T-helper 17 cell (primary cell): ENCODE measurements at places on chromosomes 3 and 15.

- no peak for DNase-seq
Observed at GRCh38 chr3:128424508-128425069, 42.1 kb downstream of the DNAJB8 start.

- no peak for DNase-seq
Observed at GRCh38 chr15:90099072-90099867, 3.0 kb downstream of the IDH2 start.

GRCh38 chr3:49826016-49826415, 12.3 kb upstream of the UBA7 start:
- no peak for DNase-seq

DNA sequence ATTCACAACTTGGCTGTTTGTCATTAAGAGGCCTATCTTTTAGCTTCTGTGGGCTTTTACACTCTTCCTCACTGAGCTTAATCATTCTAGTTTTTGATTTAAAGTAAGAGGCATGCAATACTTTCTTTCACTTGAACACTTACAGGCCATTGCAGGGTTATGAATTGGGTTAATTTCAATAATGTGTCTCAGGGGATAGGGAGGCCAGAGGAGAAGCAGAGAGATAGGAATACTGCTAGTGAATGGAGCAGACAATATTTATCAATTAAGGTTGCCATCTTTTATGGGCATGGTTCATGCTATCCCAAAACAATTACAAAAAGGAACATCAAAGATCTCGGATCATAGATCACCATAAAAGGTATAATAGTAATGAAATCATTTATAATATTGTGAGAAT, 189.8 kb downstream of the EPHA3 start:
- DNase-seq, result no peak

GRCh38 chr3:195260280-195260905, 10.6 kb downstream of the XXYLT1 start:
- peak; percentile 17 for DNase-seq

DNA sequence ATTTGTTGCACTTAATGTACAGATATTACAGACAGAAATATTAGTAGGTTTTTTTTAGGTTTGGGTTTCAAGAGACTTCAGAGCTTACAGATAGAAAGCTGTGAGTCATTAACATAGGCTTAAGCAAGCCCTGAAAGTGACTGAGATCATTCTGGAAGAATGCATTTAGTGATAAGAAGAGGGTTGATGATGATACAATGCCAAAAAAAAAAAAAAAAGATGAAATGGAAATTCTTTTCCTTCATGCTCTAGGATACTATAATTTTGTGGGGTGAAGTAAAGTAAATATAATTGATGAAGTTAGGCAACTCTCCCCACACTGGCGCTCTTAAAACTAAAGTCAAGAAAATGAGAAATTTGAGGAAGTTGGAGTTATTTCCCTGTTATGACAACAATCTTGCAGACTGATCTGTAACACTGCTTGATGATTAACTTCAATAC, 169.4 kb upstream of the ZNF385D start:
- no peak for DNase-seq

DNA sequence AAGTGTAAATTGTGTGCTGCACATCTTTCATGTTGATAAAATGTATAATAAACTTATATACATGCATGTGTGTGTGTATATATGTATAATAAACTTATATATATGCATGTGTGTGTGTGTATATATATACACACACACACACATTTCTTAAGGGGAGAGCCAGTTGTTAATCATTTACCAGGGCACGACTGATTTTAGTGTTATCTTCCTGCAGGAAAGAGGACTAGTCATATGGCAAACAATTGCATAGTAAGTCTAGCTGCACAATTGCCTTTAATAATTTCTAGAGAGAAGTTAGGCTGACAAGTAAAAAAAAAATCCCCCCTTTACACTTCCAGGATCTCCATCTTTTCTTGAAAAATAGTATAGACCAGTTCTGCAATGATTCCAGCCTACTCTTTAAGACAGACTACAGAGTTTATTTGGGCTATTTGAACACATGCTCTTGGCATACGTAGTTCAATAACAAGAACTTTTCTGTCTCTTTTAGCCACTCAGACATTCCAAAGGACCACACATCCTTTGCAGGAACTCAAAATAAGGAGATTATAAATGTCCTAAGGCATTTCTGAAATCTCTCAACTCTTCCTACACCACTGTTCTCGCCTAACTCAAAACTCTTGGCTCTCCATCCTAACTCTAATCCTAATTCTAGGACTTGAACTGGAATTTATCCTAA, 163.6 kb upstream of the SETMAR start:
- no peak for DNase-seq

DNA sequence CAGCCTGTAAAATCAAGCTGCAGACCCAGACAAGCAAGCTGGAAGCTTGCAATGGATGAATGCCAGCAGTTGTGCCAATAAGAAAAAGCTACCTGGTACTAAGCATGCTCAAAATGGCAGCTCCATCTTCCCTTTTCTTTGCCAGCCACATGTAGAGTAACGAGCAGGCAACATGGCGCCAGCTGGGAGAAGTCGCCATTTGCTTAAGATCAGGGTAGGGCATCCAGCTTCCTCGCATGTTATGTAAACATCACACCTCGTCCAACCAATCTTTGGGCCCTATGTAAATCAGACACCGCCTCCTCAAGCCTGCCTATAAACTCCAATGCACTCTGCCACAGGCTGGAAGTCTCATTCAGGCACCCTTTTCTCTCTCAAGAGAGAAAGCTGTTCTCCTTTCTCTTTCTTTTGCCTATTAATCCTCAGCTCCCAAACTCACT, 973.9 kb downstream of the FHIT start:
- DNase-seq, result no peak

DNA sequence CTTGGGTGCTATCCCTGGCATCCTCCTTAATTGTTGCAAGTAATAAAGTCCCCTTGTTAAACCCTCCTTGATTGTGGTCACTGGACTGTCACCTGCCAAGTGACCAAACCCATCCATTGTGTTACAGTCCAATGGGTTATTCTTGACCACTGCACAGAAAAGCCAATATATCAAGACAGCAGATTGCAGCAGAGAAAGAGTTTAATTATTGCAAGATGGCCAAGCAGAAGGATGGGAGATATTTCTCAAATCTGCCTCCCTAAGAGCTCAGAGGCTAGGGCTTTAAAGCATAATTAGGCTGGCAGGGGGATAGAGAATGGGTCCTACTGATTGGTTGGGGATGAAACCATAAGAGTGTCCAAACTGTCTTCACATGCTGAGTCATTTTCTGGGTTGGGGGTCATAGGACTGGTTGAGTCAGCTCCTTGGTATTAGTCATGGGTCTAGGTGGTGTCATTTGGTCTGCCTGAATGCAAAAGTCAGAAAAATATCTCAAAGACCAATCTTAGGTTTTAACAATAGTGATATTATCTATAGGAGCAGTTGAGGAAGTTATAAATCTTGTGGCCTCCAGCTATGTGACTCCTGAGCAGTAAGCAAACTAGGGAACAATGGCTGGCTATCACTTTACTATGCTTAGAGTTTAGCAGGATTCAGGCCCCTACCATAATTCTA, 19.1 kb upstream of the XYLB start:
- no peak for DNase-seq

DNA sequence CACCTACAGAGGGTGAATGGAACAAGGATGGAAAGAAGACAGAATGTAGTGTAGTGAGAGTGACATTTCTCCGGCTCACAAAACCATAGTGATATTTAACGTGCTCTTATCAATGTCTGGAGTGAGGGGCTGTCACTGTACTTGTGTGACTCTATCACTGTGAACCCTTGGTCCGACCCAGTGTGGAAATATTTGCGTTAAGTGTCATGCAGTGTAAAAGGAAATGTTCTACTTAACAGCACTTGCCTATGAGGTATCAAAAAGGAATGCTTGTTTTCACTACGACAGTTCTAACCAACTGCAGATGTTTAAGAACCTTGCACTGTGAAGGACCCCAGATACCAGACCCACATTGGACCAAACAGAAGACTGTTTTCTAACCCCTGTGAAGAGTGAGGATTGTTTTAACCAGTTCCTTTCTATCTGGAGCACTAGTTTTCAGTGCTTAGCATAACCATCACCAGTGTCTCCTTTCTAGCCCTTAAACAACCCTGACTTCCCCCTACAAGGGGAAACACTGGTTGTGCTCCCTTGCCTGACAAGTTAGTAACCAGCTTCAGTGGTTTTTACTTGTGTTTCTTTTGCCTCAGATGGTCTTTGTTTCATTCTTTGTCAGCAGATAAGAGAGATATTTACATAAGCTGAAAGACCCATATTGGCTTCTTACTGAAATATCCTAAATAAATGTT, 144.7 kb upstream of the ABHD17C start:
- no peak for DNase-seq

DNA sequence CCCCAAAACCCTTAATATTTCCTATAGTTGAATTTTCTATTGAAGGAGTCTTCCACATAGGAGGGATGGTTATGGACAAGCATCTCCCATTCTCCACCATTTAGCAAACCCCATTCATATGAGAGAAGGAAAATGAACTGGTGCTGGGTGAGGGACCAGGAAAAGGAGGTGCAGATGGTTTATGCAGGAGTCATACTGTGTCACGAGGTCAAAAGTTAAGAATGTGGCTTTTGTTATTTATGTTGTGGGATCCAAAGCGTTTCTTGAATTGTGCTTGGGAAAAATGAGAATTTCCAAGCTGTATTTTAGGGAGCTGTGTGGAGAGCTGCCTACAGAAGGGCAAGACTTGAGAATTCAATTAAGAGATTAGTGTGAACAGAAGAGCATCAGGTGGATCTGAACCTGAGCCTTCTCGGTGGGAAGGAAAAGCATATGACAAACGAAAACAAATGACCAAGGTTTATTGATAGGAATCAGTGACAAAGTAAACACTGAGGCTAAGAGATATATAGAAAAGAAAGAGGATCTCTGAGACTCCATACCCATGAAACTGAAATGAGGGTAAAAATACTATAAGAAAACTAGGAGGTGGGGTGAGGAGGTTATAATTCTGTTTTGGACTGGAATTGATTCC, 473.3 kb upstream of the NR2F2 start:
- DNase-seq, result no peak

GRCh38 chr15:96851613-96852012, 521.1 kb downstream of the NR2F2 start:
- DNase-seq, result no peak

- no peak for DNase-seq
Observed at GRCh38 chr15:59473226-59473625, 35.2 kb downstream of the FAM81A start.

DNA sequence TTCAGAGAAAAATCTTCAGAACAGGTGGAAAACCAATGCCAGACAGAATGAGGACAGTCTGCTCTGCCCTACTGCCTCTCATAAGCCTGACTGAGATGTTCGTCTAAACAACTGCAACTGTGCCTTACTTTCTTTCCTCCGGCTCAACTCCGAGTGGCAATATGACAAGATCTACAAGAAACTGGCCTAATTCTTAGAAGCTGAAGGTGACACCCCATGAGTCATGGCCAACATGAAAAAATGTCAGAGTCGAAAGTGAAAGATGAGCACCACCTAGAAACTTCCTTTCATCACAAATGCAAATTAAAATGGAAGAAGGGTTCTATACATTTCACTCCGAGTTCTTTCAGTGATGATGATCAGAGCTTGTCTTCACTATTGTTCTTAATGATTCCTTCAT, 12.9 kb downstream of the PCYT1A start:
- DNase-seq, result peak; percentile 33

DNA sequence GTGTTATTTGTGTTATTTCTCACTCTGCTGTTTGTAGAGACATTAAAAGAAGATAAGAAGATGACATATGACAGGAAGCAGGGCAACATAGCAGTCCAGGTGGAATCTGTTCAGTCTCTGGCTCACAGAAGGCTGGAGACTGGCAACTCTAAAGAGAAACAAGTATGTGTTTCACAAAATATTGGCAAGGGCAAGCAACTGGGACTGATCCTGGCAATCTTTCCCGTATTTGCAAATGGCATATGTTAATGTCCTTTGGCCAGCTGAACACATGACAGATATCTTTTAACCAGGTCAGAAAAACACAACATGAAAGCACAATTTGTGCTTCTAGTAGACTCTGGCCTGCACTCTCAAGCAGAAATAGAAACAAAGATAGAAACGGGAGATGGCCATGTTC, 1354.1 kb upstream of the EPHA6 start:
- DNase-seq, result no peak

DNA sequence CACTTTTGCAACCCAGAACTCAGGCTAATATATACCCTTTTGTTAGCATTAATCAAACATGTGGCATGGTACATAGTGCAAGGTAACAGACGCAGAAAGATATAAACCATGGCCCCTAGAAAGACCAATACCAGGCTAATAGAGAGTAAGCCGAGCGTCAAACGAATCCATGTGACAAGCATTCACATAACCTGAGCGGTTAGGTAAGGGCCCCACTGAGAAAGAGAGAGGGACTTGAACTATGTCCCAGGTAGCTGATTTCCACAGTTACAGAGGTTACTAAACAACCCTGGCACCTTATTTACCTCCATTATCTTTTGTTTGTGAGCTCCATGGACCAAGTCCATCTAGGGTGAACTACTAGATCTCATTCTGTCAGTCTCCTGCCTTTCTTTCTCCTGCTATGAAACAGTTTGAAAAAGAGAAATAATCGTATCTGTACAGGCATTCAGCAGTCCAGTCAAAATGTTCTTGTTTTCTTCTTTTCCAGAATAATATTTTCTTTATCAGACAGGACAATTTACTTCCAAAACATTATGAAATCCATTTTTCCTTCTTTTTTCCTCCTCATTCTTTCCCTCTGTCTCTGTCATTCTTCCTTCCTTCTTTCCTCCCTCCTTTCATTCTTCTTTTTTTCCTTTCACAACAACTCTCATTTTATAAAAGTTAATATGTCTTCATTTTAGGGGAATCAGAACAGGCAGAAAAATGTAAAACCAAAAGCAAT, 30.5 kb upstream of the TNFSF10 start:
- DNase-seq, result no peak

GRCh38 chr3:169342652-169343505, 320.6 kb downstream of the MECOM start:
- no peak for DNase-seq

DNA sequence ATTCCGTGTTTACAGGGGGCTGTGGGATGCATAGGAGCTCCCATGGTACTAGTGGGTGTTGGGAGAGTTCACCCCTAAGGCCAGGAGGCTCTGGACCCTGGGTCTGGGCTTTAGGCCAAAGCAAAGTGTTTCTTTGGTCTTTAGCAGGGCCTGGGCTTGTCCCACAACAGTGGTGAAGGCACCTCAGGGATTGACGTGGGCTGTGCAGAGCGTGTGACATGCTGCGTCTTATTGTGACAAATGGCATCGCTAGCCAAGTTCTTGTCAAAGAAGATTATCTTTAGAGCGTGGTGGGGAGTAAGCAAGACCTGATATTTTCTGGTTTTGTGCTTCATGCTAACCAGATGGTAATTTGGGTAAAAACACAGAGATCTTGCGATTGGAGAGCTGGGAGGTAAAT, 170.1 kb downstream of the APBA2 start:
- DNase-seq, result no peak

DNA sequence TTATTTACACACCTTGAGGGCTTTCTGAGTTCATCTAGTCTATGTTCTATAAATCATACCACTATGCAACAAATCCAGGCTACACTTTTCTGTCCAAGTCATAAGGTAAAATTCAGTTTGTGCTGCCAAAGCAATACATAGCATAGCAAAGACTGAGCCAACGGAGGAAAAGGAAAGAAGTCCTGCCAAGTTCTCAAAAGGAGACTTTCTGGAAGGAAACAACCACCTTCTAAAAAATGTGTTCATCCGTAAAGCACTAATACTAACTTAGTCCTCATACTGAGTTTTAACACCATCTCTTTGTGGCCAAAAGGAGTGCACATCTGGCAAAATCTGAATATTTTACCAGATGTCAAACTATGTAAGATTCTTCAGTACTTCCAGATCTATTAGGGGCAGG, 620.2 kb downstream of the RBMS3 start:
- no peak for DNase-seq
